GM13976 (cell line): ENCODE measurements at places on chromosomes 3 and 15.
A peak's percentile ranks its signal among the peaks of the same experiment; 100 is the strongest.

- DNase-seq = no peak
Measured at GRCh38 chr3:61092870-61093269, 158.4 kb downstream of the FHIT start.

GRCh38 chr15:45141386-45141785, 11.6 kb downstream of the DUOX1 start:
- no peak for DNase-seq

- peak; percentile 28 for DNase-seq
Measured at GRCh38 chr3:179606534-179607085, 2.0 kb downstream of the NDUFB5 start.

DNA sequence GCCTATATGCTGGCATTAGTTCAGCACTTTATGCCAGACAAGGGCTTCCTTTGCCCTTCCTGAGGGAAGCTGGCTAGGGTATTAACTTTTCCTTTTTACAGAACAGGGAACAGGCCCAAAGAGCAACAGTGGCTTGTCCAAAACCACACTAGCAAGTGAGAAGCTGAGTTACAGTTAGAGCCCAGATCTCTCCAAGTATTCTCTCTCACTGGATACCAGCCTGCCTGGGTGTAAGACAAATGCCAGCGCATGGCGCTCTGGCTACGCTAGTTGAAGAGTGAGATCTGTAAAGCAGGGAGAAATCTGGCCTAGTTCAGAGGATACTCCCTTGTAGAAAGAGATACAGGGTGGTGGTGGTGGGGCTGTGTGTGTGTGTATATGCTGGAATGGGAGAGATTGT, 38.4 kb downstream of the RAB11A start:
- no peak for DNase-seq

- no peak for DNase-seq
Measured at GRCh38 chr15:93152951-93153350, 63.9 kb upstream of the RGMA start.

- no peak for DNase-seq
Measured at GRCh38 chr15:90205050-90205848, 4.1 kb downstream of the SEMA4B start.

GRCh38 chr15:99614749-99615288, 49.0 kb downstream of the MEF2A start:
- DNase-seq = no peak

- no peak for DNase-seq
Measured at GRCh38 chr3:4407941-4408340, 59.1 kb downstream of the SUMF1 start.

DNA sequence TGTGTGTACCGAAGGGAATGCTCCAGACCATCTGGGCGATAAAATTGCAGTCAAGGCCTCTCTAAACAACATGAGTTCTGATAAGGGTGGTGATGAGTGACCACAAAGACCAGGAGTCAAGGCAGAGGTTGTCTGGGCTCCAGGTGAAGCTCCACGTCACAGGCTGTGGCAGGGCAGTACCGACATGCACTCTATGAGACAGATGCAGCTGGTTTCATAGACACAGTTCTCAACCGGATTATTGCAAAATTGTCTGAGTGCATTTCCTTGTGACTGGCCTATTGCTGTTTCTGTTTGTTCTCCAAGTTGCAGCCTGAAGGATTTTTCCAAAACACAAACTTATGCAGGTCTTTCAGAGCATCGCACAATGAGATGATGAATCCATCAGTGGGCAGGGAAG, 157.5 kb upstream of the HES1 start:
- DNase-seq = no peak

- DNase-seq = no peak
Measured at GRCh38 chr15:55775316-55775715, 32.4 kb upstream of the PRTG start.

- no peak for DNase-seq
Measured at GRCh38 chr3:122944671-122945161, 82.8 kb downstream of the SEMA5B start.

DNA sequence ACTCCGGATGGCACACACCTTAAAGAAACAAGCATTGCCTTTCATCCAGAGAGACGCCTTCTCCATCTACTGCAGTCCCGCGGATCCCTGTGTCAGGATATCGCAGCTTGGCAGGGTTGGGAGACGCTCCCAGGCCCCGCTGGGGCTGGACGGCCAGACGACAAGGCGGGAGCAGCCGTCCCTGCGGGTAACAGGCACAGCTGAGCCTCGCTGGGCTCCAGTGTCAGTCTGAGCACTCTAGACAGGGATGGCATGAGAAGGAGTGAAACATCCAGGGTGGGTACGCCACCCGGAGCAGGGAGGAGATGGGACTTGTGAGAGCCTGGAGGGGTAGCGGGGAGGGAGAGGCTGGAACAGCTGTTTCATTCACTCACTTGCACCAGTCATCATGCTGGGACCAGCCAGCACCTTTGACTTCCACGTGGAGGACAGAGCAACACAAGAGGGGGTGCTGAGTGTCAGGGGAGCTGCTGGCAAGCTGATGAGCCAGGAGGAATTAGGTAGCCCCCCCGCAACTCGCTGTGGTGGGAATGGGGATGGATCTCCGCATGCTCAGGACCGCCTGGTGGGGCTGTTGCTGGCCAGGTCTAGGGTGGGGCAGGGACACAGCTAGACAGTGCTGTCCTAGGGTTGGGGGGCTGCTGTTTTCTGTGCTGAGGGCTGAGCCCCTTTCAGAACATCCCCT, 31.6 kb upstream of the SNRPA1 start:
- no peak for DNase-seq

DNA sequence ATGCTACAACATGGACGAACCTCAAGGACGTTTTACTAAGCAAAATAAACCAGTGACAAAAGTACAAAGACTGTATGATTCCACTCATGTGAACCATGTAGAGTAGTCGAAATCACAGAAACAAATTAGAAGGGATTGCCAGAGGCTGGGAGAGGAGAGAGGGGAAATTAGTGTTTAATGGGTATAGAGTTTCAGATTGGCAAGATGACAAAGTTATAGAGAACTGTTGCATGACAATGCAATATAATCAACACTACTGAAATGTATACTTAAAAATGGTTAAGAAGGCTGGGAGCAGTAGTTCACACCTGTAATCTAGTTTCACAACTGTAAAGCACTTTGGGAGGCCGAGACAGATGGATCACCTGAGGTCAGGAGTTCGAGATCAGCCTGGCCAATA, 36.9 kb downstream of the PLS1 start:
- no peak for DNase-seq

GRCh38 chr3:110069761-110070160, 732.4 kb upstream of the DPPA4 start:
- DNase-seq = no peak

DNA sequence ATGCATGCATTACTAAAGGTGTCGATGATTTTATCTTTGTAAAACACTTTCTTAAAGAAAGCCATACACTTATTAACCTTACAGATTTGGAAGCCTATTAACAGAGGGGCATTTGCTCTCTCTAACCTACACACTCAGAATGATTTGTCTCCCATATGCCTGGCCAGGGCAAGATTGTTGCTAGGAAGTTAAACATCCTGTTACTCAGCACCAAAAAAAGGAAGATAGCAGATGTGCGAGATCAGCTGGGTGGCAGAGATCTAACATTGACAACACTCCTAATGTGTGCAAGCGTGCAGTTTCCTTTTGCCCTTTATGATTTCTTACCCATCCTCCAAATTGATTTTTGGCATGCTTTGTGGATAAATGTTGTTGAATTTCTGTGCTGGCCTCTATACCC, 73.9 kb upstream of the TMEM108 start:
- no peak for DNase-seq

DNA sequence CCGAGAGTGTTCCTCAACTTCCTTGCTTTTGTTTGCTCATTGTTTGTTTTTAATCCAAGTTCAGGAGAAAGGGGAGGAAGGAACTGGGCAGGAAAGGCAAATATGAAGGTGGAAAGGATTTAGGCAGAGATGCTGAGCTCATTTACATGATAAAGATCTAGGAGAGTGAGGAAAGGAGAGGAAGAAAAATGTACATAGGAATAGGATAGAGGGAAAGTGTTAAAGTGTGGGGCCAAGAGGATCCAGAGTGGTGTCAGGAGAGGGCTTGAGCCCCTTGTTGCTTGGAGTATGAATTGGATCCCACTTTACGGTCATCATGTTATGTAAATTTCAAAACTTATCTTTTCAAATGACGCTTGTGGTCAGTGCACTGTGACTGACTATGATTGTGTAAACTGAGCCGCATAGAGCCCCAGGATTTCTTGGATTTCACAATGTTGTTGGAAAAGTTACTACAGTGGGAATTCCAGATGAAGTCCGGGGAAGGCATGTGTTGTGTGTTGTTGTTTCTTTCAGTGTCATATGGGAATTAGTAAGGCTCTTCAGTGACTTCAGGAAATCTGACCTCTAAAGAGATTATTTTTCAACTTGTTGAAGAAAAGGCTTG, 15.0 kb upstream of the PLD1 start:
- no peak for DNase-seq

DNA sequence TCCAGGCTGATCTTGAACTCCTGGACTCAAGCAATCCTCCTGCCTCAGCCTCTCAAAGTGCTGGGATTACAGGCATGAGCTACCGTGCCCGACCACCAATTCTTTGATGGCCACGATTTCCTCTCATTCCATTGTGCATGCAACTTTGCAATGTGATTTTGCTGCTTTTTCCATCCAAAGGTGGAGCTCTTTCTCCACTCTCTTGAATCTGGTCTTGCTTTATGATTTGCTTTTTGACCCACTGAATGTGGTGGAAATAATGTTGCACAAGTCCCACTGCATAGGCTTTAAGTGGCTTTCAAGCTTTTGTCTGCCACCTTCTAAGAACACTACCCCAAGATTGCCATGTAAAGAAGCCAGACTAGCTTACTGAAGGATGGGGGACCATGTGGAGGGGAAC, 10.6 kb downstream of the RPS27L start:
- DNase-seq = no peak

DNA sequence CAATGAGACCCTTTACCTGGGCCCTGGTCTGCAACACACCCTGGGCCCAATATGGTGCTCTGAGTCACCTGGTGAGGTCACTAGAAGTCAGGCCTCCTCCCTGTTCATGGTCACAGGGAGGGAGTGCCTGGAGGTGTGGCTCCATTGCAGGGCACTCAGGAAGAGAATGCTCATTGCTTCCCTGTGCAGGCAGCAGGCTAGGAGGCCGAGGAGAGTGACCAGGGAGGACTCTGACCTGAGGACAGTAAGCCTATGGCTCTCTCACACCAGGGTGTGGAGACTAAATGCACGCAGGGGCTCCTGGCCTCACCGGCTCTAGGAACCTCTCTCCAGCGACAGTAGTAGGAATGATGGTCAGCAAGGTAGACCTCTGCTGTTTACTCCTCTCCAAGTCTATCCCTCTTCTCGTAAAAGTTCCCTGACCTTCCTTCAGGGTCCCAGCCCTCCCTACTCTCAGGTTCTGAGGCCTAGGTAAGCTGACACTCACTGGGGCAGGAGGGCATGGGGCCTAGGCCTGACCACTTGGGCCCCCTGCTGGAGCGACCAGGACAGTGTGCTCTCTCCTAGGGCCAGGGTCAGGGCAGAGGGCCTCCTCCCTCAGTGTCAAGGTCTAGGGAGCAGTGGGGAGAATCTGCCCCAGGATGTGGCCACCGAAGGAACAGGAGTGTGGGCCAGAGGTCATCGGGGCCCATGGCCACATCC, 9.6 kb upstream of the SLCO2A1 start:
- no peak for DNase-seq

DNA sequence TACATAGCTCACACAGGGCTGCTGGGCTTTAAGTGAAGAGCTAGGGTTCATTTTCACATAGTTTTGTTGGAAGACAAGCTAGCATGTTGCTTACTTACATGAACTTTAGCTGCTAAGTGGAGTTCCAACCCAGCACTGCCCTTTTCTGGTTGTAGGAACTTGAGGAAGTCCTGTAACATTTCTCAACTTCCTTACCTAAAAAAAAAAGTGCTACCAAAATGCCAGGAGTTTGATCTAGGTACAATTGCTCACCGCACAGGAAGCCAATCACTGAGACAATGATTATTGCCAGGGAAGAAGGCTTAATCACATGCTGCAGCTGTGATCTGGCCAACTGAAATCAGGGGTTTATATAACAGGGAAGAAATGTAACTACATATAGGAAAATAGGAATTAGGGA, 52.8 kb downstream of the IL12A start:
- no peak for DNase-seq

- DNase-seq = no peak
Measured at GRCh38 chr3:196127308-196128040, 45.6 kb upstream of the TFRC start.
